ENCODE measurements at places on chromosomes 7 and 10.

GRCh38 chr7:25553580-25554291, 325.4 kb upstream of the NPVF start:
- DNase-seq, result no peak

DNA sequence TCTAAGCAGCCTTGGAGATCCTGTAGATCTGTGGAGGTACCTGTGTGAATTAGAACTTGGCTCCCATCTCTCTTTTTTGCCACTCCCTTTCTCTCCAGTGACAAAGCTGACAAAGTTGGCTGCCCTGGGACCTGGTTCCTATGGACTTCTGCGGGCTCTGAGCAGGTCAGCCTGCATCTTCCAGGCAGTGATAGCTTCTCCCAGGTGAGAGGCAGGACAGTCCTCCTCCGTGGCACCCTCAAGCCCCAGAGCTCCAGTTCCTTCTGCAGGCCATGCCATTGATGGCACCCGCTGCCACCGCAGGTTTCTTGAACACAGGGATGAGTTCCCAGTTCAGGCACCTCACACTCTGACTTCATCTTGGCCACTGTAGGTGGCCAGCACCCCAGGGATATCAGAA, 73.5 kb upstream of the GRB10 start:
- DNase-seq, result no peak

GRCh38 chr10:93255546-93255945, 181.9 kb downstream of the CYP26A1 start:
- DNase-seq, result no peak

DNA sequence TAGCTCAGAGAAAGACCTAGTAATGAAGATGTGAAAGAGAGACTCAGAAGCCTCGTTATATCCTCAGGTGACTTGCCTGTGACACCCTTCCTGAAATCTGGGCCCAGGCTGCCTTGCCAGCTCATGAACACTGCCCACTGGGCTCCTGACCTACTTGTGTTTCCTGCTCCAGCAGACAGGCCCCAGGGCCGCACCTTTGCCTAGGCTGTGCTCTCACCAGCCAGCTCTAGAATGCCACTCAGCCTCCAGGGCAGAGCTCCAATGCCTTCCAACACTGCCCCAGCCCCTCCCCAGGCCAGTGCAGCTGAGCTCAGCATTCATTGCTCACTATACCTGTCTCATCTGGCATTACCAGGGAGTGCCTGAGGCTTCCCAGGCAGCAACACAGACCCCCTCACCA, 94.3 kb downstream of the DLG5 start:
- no peak for DNase-seq

DNA sequence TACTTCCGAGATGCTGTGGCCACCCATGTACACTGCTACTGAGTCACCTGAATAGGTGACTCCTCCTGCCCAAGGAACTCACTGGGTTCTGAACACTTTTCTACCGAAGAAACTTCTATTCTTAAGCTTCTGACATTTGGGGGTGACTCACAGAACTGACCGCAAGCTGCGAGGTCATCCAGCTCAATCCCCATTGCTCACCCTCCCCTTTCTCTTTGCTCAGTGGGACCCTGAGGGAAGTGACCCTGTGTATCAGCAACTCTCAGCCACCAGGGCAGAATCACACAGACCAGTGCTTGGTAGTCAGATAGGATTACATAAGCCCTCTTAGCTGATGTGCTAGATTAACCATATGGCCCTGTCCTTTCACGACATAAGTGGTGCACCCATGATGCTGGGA, 46.3 kb downstream of the INSYN2A start:
- DNase-seq, result no peak

DNA sequence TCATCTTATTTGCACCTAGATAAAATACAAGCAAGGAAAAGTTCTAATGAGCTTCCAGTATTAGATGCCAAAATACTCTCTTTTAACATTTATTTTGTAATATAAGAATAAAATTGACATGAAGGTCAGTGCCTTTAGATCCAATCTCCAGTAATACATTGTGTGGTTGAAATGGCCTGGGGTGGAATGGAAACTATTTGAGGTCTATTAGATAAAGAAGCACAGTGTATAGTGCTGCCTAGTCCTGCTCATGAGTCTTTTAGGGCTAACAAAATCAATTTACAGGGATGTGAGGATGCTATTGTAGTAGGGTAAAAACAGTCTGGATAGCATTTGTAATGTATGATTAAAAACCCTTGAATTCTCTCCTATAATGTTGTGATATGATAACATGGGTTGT, 84.5 kb upstream of the ETV1 start:
- DNase-seq, result no peak

DNA sequence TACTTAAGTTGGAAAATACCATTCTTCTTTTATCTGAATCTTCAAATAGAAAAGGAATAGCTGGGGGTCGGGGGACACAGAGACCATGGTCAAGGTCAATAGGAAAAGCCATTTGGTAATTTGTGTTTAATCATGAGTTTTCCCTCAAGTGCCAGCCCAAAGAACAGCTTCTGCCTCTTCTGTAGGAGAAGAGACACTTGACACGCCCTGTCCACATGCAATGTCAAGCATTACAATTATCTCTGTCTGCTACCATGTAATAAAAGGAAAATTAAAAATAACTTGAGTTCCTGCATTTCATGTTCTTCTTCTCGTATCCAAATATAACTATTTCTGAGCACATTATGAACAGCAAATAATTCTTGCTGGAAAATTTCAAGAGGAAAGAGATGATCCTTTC, 241.7 kb downstream of the IPMK start:
- DNase-seq, result no peak

GRCh38 chr7:71829515-71829914, 582.6 kb downstream of the CALN1 start:
- DNase-seq, result no peak

- no peak for DNase-seq
Measured at GRCh38 chr10:131396121-131397050, 84.9 kb upstream of the TCERG1L start.

- no peak for DNase-seq
Measured at GRCh38 chr10:50572017-50572491, 51.7 kb downstream of the SGMS1 start.

GRCh38 chr7:158244430-158244829, 343.2 kb downstream of the PTPRN2 start:
- DNase-seq, result no peak

DNA sequence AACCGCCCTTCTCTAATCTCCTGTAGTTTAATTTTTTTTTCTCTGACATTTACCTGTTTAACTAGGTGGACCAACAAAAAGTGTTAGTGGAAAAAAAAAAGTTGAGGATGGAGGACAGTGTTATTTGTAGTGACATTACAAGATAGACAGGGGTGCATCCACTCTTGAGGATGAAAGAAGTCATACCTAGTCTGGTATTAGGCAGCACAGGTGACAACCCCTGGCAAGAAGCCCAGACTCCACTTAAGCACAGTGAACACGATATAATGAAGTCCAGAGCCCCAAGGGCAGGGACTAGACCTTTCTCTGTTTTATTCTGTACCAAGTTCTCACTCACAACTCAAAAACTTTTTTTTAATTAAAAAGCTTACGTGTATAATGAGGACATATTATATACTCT, 268.4 kb downstream of the GPR37 start:
- DNase-seq, result no peak

GRCh38 chr10:14016011-14016536, 314.6 kb downstream of the FRMD4A start:
- DNase-seq, result no peak

DNA sequence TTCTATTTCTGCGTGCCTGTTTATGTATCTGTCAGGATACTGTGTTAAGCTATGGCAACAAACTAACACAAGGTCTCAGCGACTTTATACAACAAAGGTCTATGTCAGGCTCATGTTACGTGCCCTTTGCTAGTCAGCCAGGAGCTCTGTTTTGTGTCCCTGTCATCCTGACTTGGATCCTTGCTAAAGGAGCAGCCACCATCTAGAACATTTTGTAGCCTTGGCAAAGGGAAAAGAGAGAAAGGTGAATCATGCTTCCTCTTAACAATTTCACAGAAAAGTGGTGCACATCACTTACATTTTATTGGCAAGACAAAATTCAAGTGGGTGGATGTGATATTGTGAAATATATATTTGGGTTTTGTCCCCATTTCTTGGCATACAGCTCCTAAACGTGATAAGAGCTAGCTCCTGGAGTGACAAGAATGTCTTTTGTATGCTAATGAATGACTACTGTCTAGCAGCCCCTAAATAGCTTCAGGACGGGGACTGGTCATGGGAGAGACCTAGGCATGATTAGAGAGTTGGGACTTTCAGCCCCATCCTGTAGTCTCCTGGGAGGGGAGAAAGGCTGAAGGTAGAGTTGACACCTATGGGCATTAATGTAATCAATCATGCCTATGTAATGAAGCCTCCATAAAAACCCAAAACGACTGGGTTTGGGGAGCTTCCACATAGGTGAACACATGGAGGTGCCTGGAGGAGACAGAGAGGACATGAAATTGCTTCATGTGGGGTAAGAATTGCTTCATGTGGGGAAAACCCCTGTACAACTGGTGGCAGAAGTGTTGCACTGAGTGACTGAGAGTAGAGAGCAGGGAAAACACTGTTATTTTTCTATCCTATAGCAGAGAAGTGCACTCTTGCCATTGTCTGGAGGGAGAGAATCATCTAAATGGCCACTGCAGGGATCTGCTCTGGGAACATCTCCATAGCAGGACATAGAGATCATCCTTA, 33.0 kb downstream of the MRPL32 start:
- no peak for DNase-seq

- DNase-seq, result peak; percentile 26
Measured at GRCh38 chr10:72275351-72276012, 1.8 kb downstream of the DDIT4 start.

DNA sequence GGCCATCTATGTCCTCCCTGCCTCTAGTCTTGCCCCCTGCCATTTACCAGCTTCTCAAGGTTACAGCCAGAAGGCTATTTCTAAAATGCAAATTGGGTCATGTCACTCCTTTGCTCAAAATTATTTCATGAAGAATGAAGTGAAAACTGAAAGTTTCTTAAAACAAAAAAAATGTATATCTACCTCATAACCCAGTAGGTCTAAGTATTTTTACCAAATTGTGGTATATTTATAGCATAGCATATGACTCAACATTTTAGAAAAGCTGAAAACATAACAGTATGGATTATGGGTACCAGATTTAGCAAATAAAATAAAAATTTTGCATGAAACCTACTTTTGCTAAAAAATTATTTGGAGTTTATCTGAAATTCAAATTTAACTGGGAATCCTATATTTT, 78.4 kb downstream of the SLC16A9 start:
- DNase-seq, result no peak

DNA sequence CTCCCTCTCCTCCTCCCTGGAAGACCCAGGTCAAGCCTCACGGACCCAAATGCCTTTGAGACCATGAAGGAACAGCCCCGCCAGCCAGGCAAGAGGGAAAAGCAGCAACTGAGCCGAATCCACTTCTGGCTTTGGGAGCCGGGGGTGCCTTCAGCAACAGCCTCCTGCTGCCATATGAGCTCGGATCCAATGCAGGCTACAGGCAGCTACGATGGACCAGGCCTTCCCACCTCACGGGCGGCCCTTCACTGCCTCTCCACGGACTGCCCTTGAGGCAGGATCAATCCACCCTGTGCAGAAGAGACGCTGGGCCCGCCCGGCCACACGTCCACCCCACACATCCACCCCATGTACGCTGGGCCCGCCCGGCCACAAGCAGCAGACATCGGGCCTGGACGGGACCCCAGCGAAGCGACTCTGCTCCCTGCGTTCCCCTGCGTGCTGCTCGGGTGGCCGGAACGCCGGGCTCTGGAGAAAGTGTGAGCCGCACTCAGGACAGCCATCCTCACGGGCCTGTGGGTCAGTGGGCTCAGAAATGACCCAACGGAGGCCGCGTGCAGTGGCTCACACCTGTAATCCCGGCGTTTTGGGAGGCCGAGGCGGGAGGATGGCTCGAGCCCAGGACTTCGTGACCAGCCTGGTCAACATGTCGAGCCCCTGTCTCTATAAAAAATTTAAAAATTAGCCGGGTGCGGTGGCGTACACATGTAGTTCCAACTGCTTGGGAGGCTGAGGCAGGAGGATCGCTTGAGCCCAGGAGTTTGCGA, 82.0 kb downstream of the FOXL3 start:
- no peak for DNase-seq

- DNase-seq, result peak; percentile 28
Measured at GRCh38 chr7:92137557-92137956, 3.3 kb upstream of the CYP51A1 start.

- DNase-seq, result no peak
Measured at GRCh38 chr10:101775273-101776160, at the start of gene FGF8. FGF8 (minus strand) TSS chr10:101776114; CDS start chr10:101775900, 214 bp downstream.

DNA sequence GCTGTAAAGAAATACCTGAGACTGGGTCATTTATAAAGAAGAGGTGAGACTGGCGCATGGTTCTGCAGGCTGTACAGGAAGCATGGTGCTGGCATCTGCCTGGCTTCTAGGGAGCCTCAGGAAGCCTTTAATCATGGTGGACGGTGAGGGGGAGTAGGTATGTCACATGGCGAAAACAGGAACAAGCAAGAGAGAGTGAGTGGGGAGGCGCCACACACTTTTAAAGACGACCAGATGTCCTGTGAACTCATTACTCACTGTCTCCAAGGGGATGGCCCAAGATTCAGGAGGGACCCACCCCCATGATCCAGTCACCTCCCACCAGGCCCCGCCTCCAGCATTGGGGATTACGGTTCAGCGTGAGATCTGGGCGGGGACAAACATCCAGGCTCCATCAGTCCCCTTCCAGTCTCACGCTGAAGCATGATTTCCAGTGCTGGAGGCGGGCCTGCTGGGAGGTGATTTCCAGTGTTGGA, 3.2 kb downstream of the ZNF316 start:
- DNase-seq, result peak; percentile 66

- no peak for DNase-seq
Measured at GRCh38 chr7:151539088-151539671, 19.5 kb upstream of the RHEB start.

- no peak for DNase-seq
Measured at GRCh38 chr10:132586739-132587138, 49.2 kb downstream of the INPP5A start.

- peak; percentile 40 for DNase-seq
Measured at GRCh38 chr7:128933180-128933891, 4.4 kb upstream of the IRF5 start.

GRCh38 chr10:70461397-70462348, 16.9 kb upstream of the PALD1 start:
- peak; percentile 77 for DNase-seq
